Colonic mucosa (tissue), 4 donors: ENCODE measurements at places on chromosomes 2 and 18. TPM values are rescaled to one million over a fixed set of nuclear protein-coding genes. Genes with fewer than 3 reads are reported as not detected.

GPR35 gene
- 92.2 TPM for total RNA-seq

PLA2R1 gene
- 6.7 TPM for total RNA-seq

HOXD8 gene
- 4.6 TPM for total RNA-seq

DNA sequence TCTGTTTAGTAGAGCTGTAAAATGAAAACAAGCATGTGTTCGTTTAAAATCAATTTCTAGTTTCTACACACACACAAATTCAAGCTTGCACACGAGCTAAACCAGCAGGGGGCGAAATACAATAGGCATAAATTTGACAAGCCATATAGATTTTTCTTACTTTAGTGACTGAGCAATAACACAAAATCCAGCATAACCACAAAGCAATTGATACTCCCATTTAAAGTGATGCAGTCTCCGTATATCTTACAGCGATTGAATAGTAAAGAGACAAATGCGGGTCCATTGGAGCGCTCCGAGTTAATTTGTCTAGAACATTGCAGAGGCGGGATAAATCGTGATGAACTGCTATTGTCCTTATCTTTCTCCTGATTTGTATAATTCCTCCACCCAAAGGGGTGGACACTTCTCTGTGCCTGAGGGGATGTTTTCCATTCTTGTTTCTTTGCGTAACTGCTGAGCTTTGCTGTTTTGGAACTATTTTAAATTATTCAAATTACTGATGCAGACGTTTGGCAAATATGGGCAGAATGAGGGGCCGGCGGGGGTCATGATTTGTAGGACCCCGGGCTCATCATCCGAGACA is 1.2 kb upstream of the AFTPH start:
- peaks cover 5% of the 10 kb centered on the region for H3K4me1 ChIP-seq
- no peaks in the 10 kb centered on the region for H3K27me3 ChIP-seq
- no peaks in the 10 kb centered on the region for H3K36me3 ChIP-seq
- peak; percentile 87 for DNase-seq
- H3K27ac ChIP-seq = peak overlapping the region; percentile 99

GRCh38 chr2:3600256-3600855 is 5.4 kb downstream of the COLEC11 start:
- no peaks in the 10 kb centered on the region for H3K27me3 ChIP-seq
- H3K27ac ChIP-seq = no peak overlapping the region
- H3K36me3 ChIP-seq = no peaks in the 10 kb centered on the region
- no peak overlapping the region for H3K4me3 ChIP-seq
- DNase-seq = no peak

DNA sequence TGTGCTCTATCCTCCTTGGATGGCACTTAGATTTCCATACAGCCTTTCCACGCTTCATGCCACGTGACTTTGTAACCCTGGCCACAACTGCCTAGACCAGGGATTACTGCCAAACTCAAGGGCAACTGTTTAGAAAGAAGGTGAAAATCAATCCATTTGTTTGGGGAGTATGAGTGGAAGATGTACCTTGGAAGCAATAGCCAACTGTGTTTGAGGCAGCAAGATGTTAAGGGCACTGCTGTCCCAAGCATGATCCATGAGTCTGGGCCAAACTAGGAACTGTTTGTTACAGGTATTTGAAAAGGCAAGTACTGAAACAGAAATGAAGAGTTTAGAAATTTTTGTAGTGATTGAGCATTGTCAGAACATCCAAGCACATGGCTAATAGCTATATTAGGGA is 138.9 kb downstream of the CDC42EP3 start:
- no peak for DNase-seq
- H3K36me3 ChIP-seq = no peaks in the 10 kb centered on the region
